ENCODE measurements at places on chromosomes 3 and 15.

DNA sequence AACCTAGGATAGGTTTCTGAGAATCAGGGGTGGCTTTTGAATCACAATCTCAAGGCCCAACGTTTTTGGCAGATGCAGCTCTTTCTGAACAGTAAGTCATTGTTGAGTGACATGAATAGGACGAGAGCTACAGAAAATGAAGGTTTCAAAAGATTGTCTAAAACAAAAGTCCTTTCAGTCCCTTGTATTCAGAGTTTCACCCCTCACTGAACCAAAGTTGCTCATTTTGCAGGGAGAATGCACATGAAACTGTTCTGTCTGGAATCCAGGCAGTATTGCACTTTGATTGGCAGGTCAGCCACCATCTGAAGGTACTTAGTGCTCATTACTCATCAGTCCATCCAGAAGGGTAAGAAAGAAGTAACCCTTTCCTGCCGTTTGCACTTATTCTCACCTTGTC lies 24.1 kb upstream of the RASGRP1 start:
- DNase-seq: no peak

DNA sequence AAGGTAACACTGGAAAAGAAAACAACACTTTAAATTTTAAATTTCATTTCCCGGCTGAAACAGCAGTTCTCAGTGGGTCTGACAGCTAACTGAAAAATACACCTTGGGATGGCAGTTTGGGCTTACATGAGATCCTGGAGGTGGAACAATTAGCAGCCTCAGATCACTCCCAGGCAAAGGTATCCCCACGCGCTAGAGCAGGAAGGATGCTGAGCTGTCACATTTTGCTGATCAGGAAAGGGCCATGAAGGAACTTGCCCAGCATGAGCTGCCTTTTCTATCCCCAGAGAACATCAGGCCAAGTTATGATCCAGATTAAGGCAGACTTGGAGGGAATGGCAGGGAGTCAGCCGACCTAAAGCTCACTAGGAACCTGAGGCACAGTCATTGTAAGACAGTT lies 204.8 kb upstream of the SLC2A2 start:
- DNase-seq: no peak

GRCh38 chr3:68059628-68060152 lies 405.3 kb upstream of the SUCLG2 start:
- no peak for DNase-seq

- DNase-seq: no peak
Observed at GRCh38 chr15:27495963-27496459, 525.0 kb downstream of the GABRG3 start.

DNA sequence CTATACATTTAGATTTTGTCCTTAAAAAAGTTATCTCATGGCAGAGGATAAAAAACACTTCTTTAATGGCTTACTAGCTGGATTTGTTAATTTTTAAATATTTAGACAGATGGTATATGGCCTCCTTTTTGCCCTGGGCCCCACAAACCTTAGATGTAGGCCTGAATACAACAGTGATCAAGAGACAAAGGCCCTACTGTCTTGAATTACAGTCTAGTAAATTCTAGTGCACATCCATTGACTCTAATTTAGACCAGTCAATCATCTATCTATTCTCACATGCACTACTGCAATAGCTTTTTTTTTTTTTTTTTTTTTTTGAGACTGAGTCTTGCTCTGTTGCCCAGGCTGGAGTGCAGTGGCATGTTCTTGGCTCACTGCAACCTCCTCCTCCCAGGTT lies 452.8 kb downstream of the FHIT start:
- no peak for DNase-seq

GRCh38 chr3:46811615-46812236 lies 51.5 kb downstream of the MYL3 start:
- DNase-seq: no peak

GRCh38 chr15:31241888-31242522 lies 84.6 kb upstream of the KLF13 start:
- peak; percentile 76 for DNase-seq

GRCh38 chr15:47507221-47507985 lies 209.9 kb upstream of the SEMA6D start:
- DNase-seq: no peak

DNA sequence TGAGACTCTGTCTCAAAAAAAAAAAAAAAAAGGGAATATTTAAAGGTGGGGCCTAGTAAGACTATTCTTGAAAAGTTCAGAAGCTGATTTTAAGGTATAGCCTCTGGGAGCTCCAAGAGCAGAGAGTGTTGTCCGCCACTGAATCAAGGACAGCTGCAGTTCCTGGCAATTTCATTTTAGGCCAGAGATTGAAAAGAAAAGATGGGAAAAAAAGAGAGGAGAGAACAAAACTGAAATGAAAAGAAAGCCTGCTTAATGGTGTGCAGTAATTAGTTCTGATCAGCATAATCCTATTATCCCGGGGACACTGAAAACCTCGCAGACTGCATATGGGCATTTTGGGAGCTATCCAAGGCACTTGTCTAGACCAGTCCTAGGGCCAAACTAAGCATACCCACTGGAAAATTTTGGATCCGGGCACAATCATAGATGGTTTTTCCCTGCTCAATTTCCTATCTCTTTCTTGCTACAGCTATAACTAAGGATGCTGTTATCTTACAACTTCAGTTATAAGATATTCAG lies 43.2 kb downstream of the EHHADH start:
- no peak for DNase-seq

DNA sequence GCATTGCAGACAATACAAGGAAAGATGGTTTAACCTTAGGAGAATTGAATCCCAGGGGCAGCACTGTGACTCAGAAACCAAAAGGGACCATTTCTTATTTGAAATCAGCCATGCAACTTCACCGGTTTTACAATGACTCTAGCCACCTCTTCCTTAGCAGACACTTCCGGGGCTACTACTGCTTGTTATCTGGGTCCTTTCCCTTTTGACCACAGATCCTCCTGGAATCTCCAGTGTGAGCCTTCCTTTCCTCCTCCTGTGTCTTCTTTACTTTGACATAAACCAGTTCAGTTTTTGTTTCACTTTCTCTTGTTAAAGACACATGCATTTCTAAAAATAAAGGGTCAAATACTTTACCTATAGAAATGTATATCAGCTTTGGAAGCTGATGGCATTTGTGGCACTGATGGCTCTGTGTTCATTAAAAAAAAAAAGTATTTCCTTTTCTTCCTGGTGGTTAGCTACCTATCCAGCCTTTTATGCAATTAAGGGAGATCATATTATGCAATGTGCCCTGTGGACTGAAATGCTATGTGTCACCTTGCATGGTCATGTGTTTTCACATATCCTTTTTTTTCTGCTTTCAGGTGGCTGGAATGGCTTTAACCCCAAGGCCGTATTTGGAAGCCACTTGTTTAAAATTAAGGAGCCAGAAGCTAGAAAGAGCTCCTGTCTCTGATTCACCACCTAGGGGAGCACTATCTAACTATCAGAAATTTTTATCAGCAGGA lies 296.2 kb downstream of the CHL1 start:
- DNase-seq: no peak

DNA sequence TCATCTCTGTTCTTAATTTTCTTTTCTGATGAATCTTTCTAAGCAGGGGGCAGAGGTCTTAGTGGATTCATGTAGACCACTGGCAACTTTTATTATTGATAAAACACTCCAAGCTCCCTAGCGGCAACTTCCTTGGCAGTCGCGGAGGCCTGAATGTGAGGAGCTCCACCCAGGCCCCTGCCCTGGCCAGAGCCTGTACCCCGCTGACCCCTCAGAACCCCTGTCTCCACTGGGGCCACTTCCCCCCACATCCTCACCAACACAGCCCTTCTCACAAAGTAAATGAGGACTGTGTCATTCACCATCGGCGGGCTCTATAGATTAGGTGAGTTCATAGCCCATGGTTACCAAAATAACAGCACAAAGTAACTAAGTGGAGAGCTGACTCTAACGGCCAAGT lies 111.6 kb downstream of the TPRA1 start:
- no peak for DNase-seq

GRCh38 chr3:185733980-185734724 lies 90.7 kb downstream of the IGF2BP2 start:
- no peak for DNase-seq

DNA sequence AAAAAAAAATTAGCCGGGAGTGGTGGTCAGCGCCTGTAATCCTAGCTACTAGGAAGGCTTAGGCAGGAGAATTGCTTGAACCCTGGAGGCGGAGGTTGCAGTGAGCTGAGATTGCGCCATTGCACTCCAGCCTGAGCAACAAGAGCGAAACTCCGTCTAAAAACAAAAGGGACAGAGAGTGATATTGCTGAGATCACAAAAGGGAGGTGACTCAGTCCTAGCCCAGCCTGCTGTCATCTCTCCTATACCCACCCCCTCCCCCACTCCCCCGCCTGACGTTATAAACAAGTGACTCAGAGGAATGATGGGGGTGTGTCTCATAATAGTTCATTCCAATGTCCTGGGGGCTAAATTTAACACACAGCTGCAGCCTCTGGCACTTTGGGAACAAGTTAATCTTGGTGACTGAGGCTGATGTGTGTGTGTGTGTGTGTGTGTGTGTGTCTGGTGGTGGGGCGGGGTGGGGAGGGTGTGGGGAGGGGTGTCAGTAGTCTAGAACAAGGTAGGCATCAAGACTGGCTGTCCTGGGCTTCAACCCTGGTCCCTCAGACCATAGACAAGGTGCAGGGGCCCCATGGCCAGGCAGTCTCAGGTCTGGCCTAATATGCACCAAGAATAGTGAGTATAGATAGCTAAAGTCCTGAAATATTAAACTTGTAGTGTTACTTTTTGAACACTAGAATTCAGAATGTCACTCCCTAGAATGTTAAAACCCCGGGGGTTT lies 1.3 kb upstream of the KLHL40 start:
- DNase-seq: no peak

DNA sequence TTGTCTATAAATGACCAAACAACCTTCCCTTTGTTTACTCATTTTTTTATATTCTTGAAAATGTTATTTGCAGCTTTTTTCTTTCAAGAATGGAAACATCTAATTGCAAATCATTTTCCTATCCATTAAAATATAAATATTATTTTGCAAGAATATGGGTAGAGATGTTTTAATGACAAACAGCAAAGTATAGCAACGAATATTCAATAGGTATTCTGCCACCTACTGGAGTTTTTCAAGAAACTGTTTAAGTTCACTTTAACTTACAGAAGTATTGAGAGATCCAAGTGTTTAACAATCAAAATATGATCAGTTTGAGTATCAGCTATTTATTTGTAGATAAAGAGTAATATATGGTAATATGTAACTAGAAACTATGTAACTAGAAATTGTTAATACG lies 6.9 kb upstream of the EOGT start:
- peak; percentile 26 for DNase-seq

DNA sequence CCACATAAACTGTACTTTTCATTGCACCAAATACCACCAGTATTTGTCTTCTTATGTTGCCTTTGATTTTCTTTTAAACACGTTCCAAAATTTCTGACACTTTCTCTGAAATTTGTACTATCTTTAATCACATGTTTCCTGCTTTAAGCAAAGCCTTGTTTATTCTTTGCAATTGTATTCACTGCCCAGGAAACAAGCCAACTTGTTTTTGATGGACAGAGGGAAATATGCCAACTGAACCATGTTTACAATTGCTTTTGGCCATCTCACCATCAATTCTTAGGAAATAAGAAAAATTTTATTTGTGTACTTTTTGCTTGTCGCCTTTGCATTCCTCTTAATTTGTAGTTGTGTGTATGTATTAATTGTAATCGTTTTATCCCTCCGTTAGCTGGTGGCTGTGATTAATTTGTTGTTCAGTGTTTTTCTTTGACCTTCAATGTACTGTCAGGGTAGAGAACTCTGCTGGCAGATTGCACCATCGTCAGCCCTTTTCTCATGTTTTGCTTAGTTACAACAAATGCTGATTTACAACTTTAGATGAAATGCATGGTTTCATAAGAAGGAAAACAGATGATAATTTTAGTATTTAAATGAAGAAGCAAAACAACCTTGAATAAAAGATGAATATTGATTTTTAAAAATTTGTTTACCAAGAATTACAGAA lies 19.4 kb upstream of the FEZF2 start:
- DNase-seq: no peak

DNA sequence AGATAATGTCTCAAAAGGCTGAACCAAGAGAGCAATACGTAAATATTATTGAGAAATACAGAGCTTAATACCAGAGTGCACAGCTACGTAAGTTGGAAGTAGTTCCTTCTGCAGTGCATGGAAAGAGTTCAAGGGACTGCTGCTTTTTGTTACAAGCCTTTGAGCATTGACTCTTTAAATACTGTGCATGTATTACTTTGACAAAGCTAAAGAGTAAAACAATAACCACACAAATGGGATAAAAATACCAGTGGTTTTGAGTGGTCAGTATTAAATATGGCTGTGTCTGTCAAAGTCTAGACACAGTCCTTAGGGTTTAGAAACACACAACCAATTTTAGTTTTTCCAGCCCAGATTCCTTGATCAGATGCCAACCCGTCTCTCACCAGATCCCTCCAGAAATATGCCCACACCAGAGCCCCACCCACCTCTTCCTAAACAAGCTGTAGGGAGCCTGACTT lies 62.1 kb downstream of the SSR3 start:
- DNase-seq: no peak

DNA sequence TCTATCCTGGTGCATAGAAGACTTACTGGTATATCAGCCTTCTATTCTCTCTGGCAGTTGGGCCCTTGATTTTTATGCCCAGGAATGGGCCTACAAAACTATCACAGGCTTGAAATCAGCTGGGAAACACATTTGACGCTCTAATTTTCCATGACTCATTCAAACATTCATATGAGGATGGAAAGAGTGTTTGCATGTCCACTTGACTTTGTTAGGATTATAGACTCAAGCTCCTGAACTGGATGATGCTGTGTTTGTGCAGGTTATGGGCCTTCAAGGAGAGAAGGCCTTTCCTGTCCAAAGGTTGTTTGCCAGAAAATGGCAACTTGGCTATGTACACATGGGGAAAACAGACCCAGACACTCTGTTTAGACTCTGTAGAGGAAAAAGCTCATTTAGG lies 219.9 kb downstream of the GAP43 start:
- DNase-seq: no peak

- no peak for DNase-seq
Observed at GRCh38 chr3:117278424-117279190, 569.0 kb downstream of the TUSC7 start.

DNA sequence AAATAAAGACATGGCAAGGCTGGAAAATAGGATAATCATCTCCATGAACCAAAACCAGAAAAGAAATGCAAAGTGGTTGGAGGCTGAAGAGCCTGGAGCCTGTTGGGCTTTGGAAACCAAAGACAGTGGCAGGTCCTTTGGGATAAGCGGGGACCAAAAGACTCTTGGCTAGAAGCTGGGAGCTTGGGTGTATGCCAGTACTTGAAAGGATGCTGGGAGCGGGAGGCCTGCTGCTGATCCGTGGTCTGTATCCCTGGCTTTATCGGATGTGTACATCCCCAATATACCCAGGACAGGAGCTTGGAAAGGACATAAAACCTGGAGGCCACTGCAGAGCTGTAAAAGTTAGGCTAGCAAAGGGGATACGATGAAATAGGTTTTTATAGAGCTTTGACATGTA lies 1.3 kb upstream of the CHRNB4 start:
- no peak for DNase-seq

DNA sequence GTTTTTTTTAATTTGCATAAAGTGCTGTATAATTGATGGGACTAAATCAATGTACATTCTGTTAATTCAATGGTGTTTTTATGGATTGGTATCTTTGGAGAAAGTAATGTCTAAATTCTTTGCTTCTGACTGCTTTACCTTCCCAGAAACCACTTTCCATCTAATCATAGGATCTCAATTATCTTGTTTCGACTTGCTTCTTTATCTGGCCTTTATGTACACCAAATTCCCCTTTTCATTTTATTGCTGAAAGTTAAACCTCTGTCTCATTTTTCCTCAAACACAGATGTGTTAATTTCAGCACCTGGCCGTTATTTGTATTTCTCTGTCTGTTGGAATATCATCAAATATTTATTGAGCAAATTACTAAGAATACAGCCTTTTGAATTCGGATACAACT lies 287.3 kb upstream of the GBE1 start:
- no peak for DNase-seq

All from CD4-positive, alpha-beta T cell treated with Interleukin-12 subunit alpha and Interleukin-12 subunit beta, for 1 hour (primary cell).